ENCODE measurements at places on chromosomes 5 and 9.

GRCh38 chr5:149317281-149318048, 27.8 kb upstream of the GRPEL2 start:
- DNase-seq: peak; percentile 10

- no peak for DNase-seq
These were observed 1136.3 kb upstream of the ACO1 start for GRCh38 chr9:31248156-31248555.

DNA sequence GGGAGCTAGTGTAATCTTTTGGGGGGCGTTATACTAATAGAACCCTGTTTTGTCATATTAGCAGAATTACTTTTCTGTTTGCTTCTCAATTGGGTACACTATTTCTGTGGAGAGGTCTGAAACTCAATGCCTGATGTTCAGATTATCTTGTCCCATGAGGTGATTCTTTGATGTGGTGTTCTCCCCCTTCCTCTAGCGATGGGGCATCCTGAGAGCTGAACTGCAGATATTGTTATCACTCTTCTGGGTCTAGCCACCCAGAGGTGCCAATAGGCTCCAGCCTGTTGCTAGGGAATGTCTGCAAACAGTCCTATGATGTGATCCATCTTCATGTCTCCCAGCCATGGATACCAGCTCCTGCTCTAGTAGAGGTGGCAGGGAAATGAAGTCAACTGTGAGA, 233.1 kb upstream of the RASA1 start:
- DNase-seq: no peak

DNA sequence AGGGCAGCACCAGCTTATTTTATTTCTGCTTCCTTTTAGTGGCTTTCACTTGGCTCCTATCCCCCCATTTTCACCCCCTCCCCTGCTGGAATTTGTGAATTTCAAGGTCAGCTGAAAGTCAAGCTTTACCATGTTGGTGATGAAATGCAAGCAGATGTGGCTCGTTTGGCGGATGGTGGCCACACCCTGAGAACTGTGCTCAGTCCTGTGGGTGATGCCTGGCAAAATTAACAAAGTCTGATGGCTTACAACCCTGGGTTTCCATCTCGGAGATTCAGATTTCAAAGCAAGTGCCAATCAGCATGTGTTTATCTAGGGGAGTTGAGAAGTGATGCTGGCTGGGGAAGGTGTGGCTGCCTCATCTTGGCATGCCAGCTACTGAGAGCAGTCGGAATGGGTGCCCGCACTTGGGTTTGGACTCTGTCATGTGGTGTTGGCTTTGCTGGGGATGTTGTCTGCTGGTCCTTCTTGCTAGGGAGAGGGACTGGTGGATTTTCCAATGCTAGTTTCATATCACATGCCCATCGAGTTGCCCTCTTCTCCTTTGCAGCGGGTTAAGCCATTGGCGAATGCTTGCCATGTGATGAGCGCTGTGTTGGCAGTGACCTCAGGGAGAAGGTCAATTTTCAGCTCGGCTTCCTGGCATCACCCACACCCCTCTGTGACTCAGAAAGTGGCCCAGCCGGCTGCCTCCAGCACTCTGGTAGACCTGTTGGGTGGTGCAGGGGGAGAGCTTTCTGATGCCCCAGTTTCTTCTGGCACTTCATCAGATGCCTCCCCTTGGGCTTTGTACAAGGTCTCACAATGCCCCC, 77.0 kb upstream of the PITX1 start:
- DNase-seq: no peak

GRCh38 chr9:127979015-127979332, 1.8 kb downstream of the EEIG1 start:
- DNase-seq: no peak

GRCh38 chr9:19998153-19998552, 209.3 kb upstream of the SLC24A2 start:
- DNase-seq: no peak

GRCh38 chr5:73638344-73639095, 12.5 kb downstream of the ARHGEF28 start:
- no peak for DNase-seq

GRCh38 chr5:88474574-88474973, 205.9 kb upstream of the TMEM161B start:
- no peak for DNase-seq

DNA sequence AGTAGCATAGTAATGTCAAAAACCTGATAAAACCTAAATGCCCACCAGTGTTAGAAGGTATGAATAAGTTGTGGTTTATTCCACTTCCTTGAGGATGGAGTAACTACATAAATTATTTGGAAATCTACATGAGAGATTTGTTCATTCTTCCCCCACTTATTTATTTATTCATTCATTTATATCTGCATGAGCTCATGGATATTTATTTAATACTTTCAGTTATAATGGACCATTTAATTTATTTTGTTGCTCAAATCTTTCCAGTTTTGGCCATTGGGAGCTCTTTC, 223.8 kb upstream of the S1PR3 start:
- DNase-seq: no peak

DNA sequence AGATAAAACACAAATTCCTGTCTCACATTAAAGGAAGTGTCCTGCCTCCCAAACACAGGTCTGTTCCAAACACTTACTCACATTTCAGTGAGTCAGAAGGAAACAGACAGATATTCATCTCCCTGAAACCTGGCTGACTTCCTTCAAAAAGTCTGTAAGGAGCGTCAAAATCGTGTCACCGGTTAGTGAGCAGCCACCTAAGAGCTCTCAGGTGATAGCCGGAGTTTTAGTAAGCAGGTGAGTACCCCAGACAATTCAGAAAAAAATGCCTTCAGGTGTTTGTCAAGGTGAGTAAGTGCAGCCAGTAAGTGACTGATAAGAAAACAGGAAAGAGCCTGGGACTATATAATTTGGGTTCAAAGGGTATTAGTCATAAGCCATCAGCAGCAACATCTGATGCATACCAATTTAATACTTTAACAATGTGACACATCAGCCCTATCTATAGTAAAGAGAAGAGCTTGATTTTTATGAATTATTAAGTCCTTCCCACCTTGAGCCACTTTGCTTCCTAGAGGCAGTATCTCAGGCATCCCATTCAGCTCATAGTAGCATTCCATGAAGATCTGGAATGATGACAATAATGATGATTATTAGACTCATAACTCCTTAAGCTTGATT, 1.3 kb upstream of the ITGA2 start:
- no peak for DNase-seq

- no peak for DNase-seq
These were observed 116.4 kb downstream of the RXRA start for GRCh38 chr9:134442486-134443173.

- no peak for DNase-seq
These were observed 82.9 kb downstream of the TMEM252 start for GRCh38 chr9:68457803-68458202.

- no peak for DNase-seq
These were observed 137.1 kb upstream of the ZNF366 start for GRCh38 chr5:72644296-72644695.

DNA sequence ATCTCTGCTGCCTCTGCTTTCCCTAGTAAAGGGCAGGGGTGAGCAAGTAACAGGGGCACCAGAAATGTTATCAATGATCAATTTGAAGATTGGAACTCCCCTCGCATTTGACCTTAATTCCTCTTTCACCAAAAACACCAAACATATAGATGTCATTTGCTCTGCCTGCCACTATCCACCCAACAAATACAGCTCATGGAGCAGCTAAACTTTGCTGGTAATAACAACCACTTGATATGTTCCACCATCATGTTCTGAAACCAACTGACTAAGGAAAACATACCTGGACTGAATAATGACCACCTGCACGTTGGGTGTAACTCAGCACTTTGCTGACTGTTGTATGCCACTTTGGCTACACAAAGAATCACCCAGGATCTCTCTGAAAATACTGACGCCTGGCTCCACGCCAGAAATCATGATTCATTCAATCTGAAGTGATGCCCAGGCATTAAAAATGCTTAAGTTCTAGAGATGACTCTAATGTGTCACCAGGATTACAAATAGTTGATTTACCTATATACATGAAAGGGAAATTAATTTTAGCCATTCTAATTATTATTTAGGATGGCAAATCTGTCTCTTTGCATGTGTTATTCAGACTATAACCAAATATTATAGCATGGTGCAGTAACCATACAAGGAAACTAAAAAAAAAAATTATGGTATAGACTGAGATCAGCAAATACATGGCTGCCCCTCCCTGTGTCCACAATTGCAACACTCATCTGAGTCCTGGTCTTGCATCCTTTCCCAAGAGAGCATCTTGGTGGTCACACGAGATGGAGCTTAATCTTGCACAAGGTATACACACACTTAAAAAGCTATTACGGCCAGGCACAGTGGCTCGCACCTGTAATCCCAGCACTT, 43.1 kb upstream of the TTC39B start:
- peak; percentile 9 for DNase-seq

- no peak for DNase-seq
These were observed 314.1 kb downstream of the CETN3 start for GRCh38 chr5:90095292-90096060.

DNA sequence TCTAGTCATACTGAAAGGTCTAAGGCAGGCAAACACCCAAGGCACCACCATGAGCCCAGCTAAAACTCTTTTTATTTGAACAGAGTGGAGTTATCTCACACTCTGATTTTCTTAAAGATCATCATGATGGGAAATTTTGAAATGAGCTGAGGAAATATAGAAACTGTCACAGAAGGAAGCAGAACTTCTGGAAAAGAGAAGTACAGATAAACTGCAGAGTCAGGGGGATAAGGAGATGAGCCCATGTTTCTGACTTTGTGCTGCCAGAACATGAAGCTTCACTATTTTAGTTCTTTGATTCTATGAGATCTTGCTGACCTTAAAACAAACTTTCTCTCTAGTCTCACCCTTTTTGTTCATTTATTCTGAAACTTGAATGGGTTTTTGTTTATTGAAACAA, 406.5 kb upstream of the EDIL3 start:
- no peak for DNase-seq

GRCh38 chr9:113164536-113165300, 13.9 kb downstream of the SLC31A2 start:
- no peak for DNase-seq

DNA sequence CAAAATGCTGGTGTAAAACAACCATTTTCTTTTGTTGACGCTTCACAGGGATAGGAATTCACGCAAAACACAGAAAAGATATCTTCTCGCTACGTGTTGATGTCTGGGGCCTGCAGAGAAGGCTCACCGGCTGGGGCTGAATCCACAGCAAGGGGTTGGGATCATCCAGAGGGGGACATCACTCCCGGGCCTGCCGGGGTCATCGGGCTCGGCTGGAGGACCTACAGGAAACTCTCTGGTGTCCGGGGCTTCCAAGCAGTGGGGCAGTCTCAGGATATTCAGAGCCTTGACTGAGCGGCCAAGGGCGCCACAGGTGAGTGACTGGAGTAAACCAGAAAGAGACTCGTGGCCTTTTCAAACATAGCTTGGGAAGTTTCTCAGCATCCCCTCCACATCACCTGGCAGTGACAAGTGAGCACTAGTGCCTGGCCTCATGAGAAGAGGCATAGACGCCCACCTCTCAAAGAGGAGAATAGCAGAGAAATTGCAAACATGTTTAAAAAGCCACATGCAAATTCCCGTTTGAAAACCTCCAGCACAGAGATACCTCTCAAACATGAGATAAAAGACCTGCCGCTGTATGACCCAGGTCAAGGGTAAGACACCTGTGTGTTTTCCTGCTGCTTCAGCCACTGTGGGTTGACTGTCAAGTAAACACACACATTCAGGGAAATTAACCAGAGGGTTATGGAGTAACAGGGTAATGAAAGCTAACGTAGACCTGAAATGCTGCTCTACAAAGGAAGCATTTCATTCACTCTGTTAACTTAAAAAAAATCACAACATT, 50.8 kb upstream of the SIMC1 start:
- DNase-seq: no peak

GRCh38 chr5:78734094-78734845, 85.7 kb upstream of the LHFPL2 start:
- no peak for DNase-seq

DNA sequence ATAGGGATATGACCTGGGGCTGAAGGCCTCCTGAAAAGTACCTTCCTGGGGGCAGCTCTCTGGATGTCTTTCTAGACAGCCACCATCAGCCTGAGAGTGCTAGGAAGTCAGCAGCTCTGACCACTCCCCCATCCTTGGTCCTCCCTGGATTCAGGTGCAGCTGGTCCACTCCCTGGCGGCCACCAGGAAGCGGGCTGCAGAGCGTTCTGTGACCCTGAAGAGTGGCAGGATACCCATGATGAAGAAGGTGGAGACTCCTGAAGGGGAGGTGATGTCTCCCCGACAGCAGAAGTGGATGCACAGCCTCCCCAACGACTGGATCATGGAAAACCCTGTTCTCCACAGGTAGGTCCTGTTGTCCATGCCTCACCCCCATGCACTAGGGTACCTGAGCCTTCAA, 1.8 kb downstream of the CCDC180 start:
- no peak for DNase-seq

DNA sequence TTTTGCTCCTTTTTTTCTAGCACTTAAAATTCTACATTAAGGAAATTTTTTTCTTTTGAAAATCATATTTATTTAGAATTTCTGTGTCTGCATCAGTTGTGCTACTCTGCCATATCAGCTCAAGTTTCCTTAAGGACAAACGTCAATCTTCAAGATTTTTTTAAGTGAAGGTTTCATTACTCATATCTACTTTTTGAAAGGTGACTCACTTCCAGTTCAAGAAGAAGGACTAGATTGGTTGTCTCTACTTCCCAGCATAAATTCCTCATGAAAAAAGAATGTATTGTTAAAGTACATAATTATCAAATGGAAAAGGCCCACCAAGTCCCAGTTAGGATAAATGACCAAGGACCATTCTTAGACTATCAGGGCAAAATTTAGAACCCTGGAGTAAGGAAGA, 626.5 kb downstream of the DMRTA1 start:
- no peak for DNase-seq

- no peak for DNase-seq
These were observed 37.0 kb downstream of the TNFSF8 start for GRCh38 chr9:114893221-114894010.

- DNase-seq: no peak
These were observed 1668.0 kb upstream of the C9orf72 start for GRCh38 chr9:29241320-29241719.

DNA sequence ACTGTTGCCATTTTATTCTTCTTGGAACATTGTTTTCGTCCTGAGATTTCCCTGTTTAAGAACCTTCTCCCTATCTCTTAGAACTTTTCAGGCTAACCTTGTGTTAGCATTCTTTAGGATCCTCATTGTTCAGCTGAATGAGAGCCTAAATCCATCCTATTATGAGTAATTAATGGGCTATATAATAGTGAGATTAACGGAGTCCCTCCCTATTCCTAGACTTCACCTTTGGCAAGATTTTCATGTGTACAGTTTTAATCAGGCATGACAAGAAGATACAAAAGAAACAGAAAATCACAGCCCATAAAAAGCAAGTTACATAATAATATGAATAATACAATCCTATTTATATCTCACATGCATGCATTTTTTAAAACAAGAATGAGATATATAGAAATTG, 9.1 kb upstream of the MSMP start:
- DNase-seq: no peak

DNA sequence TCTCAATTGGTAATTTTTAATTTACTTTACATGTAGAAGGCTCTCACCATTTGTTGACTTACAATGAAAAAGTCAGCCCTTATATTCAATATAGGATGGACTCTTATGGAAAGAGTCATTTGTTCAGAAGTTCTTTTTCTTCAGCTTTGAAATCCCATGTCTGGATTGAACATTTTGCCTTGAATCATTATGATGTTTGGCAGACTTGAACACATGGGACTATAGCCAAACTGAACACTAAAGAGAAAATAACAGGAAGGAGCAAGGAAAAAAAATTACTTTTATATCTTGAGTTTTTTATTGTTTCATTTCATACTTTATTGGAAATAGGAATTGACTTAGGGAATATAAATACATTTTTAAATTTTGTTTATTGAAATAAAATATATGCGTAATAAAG, 1503.0 kb downstream of the EFNA5 start:
- DNase-seq: no peak

GRCh38 chr5:97420646-97421045, 237.6 kb upstream of the RIOK2 start:
- DNase-seq: no peak

All from stimulated activated CD4-positive, alpha-beta T cell treated with anti-CD3 and anti-CD28 coated beads, Interleukin-12 subunit alpha, Interleukin-12 subunit beta, amount 100 ng/mL, for 4 hours (primary cell).